ENCODE measurements at places on chromosomes 16 and 17.
A peak's percentile ranks its signal among the peaks of the same experiment; 100 is the strongest.

- no peak for DNase-seq
Measured at GRCh38 chr17:16483021-16483645, 8.9 kb downstream of the LRRC75A start.

GRCh38 chr16:8739989-8740704, 57.3 kb downstream of the TMEM186 start:
- DNase-seq, result peak; percentile 19

DNA sequence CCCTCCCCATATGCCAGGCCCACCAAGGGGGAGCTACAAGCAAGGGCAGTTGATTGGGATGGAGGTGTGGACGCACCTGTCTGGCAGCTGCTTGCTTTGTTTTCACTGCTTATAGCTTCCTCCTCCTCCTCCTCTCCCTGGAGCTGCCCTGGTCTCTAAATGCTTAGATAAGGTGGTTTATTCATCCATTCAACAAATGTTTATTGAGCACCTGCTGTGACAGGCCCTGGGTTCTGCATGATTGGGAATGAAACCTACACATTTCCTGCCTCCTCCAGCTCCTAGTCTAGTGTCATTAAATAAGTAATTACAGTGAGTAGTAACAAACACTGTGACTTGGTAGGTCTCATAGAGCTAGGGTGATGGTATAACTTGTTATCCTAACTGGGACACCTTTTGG, 17.4 kb upstream of the MAP3K14 start:
- peak; percentile 37 for DNase-seq

- DNase-seq, result no peak
Measured at GRCh38 chr17:50832267-50832863, 3.0 kb upstream of the WFIKKN2 start.

- no peak for DNase-seq
Measured at GRCh38 chr17:28967221-28968135, 16.2 kb upstream of the PHF12 start.

- DNase-seq, result no peak
Measured at GRCh38 chr17:3906881-3907280, 9.4 kb downstream of the P2RX1 start.

DNA sequence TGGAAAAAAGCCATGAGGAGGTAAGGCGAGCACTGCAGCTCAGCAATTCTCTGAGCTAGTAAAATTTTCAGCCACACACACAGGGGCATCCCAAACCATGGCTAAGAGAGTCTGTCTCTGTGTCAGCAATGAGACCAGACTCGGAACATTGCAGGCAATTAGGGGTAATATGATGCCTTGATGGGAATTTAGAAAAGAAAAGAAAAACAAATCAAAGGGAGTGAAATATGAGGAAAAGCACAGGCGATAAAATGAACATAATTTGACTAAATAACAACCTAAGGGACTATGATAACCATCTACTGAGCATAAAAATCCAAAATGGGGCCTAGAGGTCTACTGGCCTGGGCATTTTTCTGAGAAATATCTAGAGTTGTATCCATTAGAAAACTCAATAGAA, 546.0 kb upstream of the PSMD7 start:
- DNase-seq, result no peak

GRCh38 chr16:77211880-77212740, 12.9 kb downstream of the SYCE1L start:
- peak; percentile 78 for DNase-seq

- DNase-seq, result no peak
Measured at GRCh38 chr17:71760062-71760720, 360.6 kb upstream of the SOX9 start.

DNA sequence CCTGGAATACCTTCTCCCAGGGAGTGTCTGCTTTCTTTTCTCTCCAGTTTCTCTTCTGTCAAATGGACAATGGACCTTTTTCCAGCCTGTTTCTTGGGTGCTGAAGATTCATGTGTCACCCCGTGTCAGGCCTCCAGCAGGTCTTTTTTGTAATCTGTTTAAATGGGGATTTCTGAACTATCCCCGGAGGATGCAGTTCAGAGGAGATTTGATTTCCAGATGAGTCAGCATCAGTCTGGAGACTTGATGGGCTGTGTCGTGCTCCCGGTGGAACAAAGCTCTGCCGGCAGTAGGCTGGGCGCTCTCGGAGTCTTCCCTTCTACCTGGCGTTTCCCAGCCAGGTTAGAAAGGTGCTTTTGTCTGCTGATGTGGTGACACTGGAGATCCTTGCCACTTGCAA, 440.6 kb downstream of the HS3ST3B1 start:
- no peak for DNase-seq

GRCh38 chr17:6556121-6557039, at the start of gene PITPNM3:
PITPNM3 (minus strand) TSS chr17:6556555; CDS start chr17:6556406, 149 bp downstream.
- DNase-seq, result no peak

GRCh38 chr16:30562021-30562420, 3.8 kb upstream of the ZNF764 start:
- DNase-seq, result no peak

DNA sequence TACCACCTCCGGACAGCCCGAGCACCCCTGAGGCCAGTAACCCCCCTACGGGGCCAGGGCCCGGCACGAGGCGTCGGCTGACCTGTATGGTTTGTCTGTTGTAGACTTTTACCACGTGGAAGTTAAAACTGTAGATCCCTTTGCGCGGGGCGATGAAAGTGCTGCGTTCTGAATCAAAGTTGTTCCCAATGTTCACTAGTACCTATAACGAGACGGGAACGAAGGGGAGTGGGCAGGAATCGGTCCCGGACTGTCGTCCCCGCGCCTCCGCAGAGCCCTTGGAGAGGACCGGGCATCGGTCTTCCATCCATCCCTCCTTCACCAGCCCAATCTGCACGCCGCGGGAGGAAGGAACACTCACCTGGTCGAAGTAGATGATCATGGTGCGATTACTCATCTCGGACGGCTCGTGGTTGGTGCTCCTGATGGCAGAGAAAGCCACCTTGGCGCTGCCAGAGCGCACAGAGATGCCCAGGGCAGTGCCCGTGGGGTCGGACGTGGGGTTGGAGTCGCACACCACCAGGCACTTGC, 732 bp downstream of the CBLN1 start:
- no peak for DNase-seq

GRCh38 chr17:21217346-21217745, 3.4 kb upstream of the TMEM11 start:
- no peak for DNase-seq

DNA sequence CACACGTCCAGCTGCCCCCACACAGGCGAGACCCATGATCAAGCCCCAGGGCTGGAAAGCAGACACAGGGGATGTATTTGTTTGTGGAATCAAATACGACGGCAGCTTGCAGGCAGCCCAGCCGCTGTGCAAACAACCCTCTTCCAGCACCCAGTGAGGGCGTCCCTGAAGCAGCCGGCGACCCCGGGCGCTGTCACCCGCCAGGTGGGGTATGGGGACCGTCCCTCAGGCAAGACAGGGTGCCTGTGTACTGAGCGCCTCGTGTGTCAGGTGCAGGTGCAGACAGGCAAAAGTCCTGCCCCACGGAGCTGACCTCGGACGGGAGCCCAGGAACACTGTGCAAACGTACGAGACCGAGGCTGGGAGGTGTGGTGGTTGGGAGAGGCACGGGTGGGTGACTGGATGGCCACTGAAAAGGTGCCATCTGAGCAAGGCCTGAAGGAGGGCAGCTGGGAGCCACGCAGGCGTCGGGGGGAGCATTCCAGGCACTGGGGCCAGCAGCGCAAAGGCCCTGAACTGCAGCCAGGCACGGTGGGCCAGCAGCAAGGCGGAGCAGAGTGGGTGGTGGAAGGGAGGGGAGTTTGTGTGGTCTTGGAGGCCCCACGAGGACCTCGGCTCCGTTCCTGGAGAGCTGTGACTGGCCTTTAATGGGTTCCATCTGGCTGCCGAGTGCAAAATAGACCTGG, 48.5 kb downstream of the CBFA2T3 start:
- no peak for DNase-seq

GRCh38 chr17:72518159-72518732, 397.4 kb downstream of the SOX9 start:
- no peak for DNase-seq

GRCh38 chr16:63578791-63579190, 1542.6 kb upstream of the CDH8 start:
- no peak for DNase-seq

All from RWPE2 (cell line).